ENCODE measurements at places on chromosomes 6 and 20.

DNA sequence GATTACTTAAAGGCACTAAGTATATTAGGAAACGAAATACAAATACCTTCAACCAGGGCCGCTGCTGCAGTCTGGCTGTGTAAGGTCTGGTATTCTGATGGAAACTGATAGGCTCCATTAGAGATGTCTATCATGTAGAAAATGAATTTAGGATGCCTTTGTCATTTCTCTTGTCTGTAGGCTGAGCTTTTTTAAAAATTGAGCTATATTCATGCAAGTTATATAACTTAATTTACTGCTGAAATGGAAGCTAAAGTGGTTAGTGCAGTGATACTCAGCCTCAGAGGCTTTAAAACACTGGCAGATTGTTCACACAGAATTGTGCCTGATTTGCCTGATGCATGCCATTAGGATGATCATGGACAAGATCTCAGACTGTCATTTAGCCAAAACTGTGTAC is 286.2 kb upstream of the QKI start:
- no peak for DNase-seq

- DNase-seq, result no peak
Measured at GRCh38 chr6:5566718-5567117, 305.4 kb downstream of the FARS2 start.

DNA sequence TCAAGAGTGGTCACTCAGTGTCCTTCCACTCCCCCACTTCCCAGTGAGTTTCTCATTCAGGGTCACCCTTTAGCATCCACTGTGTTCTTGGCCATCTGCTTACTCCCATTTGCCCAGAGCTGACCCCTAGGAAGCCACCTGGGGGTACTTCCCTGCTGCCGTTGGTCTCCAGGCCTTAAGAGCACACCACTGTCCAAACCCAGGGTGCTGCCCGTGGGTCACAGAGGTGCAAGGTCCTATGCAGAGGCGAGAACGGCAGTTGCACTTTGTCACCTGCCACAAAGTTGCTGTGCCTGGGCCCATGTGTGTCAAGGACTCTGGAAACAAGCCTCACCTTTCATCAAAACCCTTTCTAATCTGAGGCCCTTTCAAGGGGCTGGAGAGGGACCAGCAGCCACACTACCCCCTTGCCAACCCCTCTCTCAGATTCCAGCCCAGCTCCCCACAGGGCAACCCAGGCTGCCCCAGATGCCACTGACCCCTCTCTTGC is 191.1 kb downstream of the ZMYND8 start:
- no peak for DNase-seq

DNA sequence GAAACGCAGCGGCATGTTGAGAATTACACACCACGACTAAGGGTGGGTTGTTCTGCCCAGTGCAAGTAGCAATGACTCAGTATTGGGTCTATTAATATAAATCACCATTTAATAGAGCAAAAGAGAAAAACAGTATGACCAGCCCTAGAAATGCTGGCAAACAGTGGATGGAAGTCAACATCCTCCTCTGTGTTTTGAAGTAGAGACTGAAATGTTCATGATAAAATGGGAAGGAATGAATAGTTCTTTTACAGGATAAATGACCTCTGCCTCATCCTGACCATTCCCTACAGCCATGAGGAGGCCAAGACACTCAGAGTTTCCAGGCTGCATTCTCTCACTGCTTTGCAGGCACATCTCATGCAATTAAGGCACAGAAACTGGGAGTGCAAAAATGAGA is 111.8 kb downstream of the PSMB1 start:
- no peak for DNase-seq

GRCh38 chr6:145929037-145929633 is 35.0 kb downstream of the SHPRH start:
- DNase-seq, result no peak

DNA sequence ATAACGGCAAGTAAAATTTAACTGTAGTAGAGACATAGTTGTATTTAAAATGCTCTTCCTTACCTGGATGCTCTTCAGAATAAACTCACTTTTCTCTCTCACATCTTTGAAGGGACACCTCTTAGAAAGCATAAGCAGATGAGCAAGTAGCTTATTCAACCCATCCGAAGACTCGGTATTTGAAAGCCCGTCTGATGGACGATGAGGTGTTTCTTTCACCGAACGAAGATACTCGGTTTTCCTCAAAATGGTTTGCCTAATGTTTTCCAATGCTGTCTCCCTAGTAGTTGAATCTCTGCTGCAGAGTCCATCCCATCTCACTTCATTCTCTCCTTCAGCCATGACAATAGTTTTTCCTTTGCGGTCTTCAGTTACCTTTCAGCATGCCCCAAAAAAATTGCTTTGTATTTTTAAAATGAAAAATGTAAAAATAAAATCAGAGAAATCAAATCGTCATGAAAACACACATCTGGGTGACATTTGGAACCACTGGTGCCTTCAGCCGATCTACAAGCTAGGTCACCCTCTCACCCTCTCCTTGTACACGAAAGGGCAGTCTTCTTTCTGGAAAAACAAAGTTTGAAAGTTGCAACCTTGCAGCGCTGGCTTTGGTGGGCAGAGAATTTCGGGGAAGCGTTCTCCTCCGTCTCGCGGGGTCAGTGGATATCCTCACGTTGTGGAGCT is 772 bp downstream of the SESN1 start:
- no peak for DNase-seq
